Activated CD4-positive, alpha-beta T cell treated with anti-CD3 and anti-CD28 coated beads for 4 hours (primary cell): ENCODE measurements at places on chromosomes 3 and 15.
A peak's percentile ranks its signal among the peaks of the same experiment; 100 is the strongest.

- DNase-seq: peak; percentile 64
Observed at GRCh38 chr3:187101184-187102072, 37.9 kb downstream of the RPL39L start.

DNA sequence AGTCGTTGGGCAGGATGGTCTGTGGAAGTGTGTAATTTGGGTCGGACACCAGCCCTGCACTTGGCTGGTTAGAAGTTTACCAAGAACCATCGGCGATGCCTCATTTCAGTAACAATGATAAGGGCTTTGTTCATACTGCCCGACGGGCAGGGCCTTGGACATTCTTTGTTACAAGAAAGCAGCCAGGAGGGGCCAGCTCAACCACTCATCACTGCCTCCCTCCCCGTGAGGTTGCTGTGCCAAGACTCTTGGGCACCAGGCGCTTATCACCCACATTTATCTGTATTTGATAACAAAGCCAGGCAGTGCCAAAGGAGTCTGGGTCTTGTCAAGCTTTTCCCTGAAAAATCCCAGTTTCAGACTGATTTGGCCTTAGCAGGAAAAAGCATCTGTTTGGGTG is 235.0 kb downstream of the ADAMTS17 start:
- no peak for DNase-seq

DNA sequence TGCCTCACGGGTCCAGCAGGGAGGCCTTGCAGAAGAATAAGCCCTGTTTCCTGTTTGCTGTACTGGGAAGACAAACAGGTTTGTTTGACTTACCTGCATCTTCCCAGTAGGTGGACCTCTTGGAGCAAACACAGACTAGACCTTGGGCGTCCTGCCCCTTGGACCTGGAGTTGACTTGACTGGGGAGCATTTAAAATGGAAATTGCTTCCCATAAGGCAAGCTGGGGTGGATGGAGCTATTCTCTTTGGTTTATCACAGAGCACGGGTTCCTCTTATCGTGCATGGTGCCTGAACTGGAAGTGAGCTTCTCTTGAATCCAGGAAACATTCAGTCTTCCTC is 151.4 kb downstream of the RPLP1 start:
- DNase-seq: no peak

GRCh38 chr3:78741066-78741645 is 1026.6 kb downstream of the ROBO1 start:
- DNase-seq: no peak

GRCh38 chr3:126033765-126034164 is 50.2 kb downstream of the SLC41A3 start:
- no peak for DNase-seq

DNA sequence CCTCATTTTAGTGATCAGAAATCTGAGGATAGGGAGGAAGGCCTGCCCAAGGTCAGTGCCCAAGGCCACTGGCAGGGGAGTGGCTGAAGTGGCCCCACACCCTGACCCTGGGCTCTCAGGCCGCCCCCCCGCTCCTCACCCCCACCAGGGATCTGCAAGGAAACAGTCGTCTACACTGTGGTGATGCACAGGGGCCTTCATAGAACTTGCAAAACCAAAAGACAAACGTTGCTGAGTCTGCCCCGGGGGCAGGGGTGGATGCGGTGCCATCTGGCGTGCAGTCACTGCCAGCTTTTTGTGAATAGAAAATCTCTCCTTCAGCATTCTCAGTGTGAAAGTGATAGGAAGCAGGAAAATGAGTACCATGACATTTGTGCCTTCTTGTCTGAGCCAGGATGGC is 41.3 kb downstream of the WHAMM start:
- no peak for DNase-seq

DNA sequence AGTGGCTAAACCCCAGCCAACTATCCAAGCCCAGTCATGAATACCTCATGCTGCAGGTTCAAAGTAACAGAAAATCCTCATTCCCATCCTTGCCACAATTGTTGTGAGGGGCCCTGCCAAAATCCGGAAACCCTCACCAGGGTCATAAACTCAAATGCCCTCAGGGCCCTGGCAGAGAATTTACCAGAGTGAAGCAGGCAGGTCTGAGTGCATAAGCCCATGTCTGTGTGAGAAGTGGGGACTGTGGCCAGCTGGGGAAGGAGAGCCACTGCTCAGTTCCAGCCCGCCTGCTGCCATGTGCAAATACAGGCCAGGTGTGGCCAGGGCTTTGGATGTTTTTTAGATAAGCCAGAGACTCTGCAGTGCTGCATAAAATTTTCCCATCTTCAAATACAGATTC is 7.0 kb downstream of the CEP152 start:
- DNase-seq: no peak

DNA sequence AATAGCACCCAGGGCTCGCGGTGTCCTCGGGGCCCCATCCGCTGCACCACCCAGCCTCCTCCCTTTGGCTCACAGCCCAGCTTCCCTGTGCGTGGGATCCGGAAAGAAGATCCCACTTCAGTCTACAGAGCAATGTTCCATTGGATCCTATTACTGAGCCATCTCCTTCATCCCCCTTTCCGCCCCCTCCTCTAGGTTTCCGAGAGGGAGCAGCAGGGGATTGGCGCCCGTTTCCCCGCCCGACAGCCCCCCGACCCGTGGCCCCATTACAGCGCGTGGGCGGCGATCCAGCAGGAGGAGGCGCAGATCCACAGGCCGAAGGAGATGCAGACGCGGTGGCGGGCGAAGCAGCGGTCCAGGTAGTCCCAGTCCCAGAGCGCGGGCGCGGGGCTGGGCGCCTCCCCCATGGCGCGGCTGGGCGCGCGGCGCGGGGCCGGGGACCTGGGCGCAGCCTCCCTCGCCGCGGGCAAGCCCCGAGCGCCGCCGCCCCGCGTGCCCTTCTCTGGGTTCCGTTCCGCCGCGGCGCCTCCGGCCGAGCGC is 340 bp downstream of the TMEM44 start:
- no peak for DNase-seq

GRCh38 chr3:177478170-177478867 is 281.0 kb upstream of the TBL1XR1 start:
- no peak for DNase-seq

GRCh38 chr15:62122249-62122648 is 42.8 kb downstream of the C2CD4B start:
- no peak for DNase-seq

GRCh38 chr3:74636981-74637380 is 22.5 kb upstream of the CNTN3 start:
- DNase-seq: no peak

DNA sequence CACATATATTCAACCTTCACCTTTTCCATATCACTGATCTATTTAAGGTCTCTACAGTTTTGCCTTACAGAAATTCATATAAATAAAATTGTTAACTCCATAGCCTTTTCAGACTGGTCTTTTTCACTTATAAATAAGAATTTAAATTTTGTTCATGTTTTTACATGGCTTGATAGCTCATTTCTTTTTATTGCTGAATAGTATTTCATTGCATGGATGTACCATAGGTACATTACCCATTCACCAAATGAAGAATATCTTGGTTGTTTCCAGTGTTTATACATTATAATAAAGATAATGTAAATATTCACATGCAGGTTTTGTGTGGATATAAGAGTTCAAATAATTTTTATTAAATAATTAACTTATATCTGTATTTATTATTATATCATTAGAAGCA is 1765.0 kb downstream of the OTOL1 start:
- DNase-seq: no peak

DNA sequence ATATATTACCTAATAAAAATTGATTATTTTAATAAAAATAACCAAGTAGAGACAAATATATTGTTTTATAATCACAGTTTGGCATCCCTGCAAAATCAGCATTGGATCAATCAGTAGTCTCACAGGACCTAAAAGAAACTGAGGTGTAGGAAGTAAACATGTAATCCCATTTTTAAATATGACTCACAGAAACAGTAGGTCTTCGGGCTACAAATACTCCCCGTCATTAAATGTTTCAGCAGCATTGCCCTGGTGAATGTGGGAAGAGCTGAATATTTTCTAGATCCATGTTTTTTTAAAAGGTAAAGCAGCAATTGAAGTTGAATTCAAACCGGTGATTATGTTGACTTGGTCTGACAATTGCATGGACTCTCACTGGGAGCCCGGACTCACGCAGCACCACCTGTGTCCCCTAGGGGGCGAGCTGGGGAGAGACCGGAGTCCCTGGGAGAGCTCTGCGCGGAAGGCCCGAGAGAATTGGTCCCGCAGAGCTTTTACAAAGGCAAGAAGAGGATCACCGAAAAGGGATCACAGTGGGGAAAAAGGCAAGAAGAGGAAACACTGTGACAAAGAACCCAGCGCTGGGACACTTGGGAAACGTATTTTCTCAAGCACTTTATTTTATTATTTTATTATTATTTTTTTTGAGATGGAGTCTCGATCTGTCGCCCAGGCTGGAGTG is 17.2 kb upstream of the USP3 start:
- DNase-seq: peak; percentile 85

GRCh38 chr3:196049653-196050052 is 32.2 kb downstream of the TFRC start:
- DNase-seq: no peak

- DNase-seq: no peak
Observed at GRCh38 chr15:35876762-35877161, 330.8 kb upstream of the DPH6 start.

DNA sequence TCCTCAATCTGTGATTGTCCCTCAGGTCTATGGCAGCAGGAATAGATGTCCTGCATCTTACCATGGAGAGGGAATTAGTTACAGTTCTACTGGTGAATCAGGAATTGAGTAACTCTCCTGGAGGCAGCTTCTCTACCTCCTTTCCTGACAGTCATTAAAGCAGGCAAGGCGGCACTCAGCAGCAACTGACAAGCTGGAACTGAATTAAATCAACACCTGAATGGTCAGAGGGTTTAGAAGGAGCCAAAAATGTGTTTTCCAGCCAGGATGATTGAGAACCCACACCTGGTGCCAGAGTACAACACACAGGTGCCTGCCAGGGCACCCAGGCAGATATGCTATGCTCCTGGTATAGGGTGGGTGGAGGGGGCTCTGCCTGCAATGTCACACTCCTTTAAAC is 43.1 kb upstream of the TIPARP start:
- no peak for DNase-seq

DNA sequence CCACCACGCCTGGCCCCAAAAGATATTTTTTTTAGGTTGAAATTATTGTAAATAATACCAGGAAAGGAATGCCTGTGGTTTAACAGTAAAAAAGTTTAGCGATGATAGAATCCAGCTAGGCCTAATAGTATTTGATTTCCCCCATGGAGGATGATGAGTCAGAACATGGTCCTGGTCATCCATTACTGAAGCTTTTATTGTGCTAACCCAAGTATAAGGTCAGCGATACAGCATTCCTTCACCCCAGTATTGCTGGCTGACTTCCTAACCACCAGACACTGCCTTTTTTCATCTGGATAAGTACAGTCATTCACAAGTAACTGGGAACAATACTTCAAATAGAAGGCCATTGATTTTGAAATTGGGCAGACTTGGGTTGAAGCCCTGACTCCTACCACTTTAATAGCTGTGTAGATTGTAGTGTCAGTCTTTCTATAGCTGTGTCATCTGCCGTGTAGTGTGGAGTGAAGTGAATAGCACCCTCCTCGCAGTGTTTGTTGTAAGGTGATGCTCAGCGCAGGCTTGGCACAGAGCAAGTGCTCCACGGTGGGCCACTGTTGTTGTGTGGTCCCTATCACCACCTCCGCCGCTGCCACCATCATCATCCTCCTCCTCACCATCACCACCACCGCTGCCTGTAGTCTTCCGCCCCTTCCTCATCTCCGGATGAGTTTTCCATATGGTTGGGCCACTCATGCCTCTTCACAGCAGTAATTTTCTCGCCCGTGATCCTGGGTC is 436.0 kb upstream of the TPM1 start:
- DNase-seq: no peak

DNA sequence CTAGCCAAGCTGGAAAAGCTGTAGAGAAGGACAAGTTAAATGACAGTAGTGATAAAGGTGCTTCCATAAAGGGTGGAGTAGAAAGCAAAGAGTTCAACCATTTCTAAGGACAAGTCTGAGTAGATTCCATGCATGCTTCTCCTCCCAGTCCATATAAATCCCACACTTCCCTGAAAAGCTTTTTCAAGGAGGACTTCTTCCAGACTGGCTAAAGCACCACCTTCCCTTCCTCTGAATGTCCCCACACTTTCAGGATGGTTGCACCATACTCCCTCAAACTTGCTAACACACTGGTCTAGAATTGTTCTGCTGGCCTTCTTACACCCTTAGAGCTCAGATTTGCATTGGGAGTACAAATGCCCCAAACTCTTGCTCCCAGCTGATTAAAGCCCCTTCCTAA is 40.9 kb downstream of the FBN1 start:
- DNase-seq: no peak

GRCh38 chr15:31102039-31102321 is 455 bp upstream of the TRPM1 start:
- DNase-seq: no peak

DNA sequence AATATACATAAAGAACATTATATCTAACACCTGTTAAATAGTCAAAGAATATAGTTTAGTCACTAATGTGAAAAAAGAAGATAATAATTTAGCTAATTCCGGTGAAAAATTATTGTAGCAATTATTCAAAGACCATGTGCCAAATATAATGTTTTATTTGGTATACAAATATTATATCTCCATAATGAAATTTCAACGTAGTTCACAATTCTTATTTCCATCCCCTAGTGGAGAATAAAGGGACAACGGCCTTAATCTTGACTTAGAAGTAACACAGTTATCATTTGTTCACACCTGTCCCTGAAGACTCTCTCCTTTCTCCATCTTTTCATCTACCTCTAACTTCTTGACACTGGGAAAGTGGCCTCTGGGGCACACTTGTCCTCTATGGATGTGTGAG is 213.4 kb downstream of the ERC2 start:
- no peak for DNase-seq

DNA sequence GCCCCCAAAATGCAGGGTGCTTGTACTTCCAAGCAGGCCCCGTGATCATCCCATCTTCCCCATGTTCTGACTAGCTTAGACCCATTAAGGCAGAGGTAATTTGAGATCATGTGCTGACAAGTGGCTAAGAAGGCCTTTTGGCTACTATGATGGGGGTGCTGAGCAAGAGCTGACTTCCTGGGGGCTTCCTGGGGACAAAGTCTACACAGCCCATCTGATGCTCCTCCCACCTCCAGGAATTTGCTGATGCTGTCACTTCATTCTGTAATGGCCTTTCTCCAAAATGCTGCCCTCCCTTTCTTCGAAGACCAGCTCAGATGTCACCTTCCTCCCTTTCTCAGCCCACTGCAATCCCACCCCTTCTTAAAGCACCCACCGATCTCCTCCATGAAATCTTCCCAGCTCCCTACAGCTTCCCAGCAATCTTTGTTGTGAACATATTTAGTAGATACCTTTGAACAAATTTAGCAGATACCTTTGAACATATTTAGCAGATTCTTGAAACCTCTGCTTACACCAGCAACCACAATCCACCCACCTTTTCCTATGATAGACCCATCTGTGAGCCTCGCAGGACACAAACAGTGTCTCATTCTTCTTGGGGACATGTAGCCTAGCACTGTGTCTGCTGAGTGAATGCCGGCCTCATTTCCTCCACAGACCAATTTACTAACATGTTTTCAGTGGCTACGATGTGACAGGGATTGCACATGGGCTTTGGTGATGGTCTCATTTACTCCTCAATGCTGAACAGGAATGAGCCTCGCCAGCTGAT is 223.3 kb downstream of the EPHB1 start:
- no peak for DNase-seq

GRCh38 chr15:20645956-20646355 is 104.4 kb upstream of the GOLGA6L6 start:
- DNase-seq: no peak
